WTC11 (cell line): ENCODE measurements at places on chromosomes 7 and 10.

- no peak for DNase-seq
Measured at GRCh38 chr7:94971051-94971867, 63.9 kb downstream of the PPP1R9A start.

DNA sequence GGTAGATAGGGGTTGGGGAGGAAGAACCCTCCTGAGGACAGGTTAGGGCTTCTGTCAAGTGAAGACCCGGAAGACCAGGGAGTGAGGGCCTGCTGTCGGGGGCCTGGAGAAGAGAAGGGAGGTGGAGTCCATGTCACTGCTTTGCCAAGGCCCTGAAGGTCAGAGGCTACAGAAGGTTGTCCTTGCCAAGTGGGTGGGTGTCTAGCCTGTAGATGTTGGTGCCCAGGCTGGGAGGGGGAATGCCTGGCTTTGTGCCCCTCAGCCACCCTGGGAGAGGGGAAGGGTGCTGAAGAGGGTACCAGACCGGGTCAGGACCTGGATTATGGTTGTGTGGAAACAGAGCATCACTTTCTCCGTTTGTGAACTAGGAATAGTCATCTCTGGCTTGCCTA lies 67.2 kb upstream of the AQP1 start:
- no peak for DNase-seq

DNA sequence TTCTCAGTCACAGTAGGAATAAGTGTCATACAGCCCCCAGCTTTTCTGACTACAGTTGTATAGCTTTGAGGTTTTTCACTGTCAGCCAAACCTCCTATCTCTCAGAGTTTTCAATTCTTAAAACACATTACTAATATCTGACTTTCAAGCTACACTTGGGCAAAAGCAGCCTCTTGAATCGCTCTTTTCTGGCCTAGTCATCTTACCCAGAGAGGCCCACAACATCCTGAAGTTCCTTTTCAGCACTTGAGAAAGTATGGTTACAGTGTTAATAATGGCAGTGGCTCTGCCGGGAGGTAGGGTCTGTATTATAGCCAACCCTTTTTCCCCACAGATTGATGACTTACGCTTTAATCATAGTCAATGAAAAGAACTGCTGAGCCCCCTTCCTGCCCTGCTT lies 181.0 kb downstream of the LRRC4 start:
- DNase-seq, result no peak

DNA sequence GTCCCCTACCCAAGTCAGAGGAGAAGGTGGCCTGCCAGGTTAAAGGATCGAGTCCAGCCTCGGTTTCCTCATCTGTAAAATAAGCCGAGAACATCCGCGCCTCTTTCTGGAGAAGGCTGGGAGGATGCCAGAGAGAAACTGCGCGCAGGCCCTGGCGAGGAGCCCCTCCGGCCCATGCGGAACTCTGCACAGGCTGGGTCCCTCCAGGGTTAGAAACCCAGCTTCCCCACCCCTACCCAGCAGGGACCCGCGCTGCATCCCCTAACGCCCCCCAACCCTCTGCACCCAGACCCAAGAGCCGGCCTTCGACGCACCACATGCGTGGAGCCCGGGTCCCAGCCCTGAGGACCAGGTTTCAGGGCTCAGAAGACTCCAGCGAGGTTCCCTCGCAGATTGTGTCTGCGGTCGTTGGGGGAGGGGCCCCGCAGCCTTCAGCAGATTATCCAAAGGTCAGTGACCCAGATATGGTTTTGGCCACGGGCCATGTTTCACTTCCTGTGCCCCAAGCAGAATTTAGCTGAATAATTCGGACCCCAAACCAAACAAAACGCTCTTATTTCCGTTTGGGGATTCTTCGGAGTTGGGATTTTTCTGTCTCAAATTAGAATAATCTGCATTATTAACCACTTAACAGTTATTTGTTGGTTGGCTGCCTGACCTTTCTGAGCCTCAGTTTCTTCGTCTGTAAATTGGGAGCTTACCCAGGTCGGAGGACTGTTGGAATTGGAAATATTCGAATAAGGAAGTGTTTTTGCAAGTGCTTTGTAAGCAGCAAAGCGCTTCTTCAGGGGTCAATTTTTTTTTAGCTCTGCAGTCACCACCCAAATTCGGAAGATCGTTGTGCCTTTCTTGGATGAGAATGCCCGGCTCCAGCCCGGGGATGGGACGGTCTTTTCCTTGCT lies 167.7 kb downstream of the UBE2H start:
- DNase-seq, result peak; percentile 32

DNA sequence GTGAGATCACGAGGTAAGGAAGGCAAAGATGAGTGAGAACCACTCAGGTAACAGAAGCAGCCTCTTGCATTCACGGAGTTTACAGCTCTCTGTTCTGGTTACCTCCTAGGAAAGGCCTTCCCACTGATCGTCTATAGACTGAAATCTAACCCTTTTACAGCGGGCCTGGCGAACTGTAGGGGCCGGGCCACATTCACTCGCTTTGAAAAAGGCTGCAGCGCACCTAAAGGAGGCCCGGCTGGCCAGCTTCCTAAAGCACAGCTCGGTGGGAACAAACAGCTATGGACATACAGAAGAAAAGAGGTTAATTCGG lies 565 bp downstream of the ATP5MK start:
- DNase-seq, result no peak

- no peak for DNase-seq
Measured at GRCh38 chr7:69204943-69205342, 393.3 kb upstream of the AUTS2 start.

DNA sequence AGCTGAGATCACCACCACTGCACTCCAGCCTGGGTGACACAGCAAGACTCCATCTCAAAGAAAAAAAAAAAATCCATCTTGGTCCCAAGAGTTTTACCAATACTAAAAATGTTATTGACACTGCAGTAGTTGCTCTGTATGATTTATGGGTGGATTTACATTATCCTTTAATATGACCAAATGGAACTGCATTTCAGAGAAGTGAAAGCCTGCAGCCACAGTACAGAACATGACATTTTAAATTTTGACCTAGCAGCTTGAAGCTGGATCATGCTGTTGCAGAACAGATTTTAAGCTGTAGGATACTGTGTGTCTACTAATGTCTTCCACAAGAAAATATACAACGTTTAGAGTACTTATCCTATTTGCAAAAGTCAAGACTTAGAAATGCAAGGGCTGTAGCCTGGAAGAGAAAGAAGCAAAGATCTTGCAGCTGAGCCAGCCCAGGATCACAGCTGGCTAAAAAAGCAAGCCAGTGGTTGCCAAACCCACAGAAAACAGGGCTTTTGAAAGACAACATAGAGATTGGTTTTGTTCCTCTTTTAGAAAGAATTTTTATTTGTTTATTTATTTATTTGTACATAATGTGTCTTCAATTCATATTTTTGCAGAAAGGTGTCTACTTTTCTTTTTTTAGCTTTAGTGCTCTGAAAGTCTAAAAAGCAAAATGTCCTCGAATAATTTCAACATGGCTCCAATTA lies 55.2 kb upstream of the WNT16 start:
- DNase-seq, result no peak

DNA sequence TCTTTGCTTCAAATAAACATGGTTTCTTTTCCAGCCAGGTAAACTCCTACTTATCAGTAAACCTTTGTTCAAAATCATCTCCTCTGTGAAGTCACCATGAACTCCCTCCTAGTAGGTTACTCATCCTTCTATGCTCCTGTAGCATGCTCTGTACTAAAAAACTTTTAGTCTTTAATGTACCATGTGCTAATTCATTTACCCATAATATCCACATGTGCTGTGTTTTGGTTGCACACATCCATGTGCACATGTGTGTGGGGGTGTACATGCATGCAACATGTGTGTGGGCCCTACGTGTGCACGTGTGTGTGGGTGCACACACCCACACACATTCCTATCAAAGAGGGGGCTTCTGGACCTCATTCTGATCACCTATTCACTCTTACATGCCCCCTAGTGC lies 259.9 kb upstream of the SP4 start:
- no peak for DNase-seq

GRCh38 chr7:42347616-42348015 lies 110.6 kb upstream of the GLI3 start:
- no peak for DNase-seq

- DNase-seq, result no peak
Measured at GRCh38 chr7:103094102-103094501, 19.2 kb downstream of the ARMC10 start.

DNA sequence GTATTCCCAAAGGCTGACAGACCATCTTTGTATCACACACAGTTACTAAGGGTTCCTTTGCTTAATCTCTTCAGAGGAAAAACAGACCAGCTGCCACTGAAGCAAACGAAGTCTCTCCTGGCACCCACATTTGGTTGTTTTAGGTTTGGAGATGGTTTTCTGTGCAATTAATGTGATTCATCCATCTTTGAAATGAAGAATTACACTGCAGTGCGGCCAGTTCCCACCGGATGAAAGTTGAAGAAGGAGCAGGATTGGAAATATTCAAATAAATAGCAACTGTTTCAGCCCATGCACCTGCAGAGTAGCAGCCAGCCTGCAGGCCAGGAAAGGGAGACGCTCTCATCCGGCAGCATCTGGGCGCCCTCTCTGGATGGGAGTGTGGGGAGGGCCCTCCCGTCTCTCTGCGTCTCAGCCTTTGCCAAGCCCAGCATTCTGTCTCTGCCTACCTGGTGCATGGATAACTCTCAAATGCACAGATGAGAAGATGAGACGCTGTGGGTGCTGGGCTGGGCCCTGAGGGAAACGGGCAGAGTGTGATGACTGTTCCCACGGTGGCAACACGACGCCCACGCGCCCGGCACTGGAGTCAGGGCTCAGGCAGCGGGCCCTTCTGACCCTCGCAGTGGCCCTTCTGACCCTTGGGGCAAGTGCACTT lies 214.0 kb downstream of the PTPRN2 start:
- no peak for DNase-seq

GRCh38 chr10:116891208-116891607 lies 41.9 kb downstream of the ENO4 start:
- DNase-seq, result no peak

DNA sequence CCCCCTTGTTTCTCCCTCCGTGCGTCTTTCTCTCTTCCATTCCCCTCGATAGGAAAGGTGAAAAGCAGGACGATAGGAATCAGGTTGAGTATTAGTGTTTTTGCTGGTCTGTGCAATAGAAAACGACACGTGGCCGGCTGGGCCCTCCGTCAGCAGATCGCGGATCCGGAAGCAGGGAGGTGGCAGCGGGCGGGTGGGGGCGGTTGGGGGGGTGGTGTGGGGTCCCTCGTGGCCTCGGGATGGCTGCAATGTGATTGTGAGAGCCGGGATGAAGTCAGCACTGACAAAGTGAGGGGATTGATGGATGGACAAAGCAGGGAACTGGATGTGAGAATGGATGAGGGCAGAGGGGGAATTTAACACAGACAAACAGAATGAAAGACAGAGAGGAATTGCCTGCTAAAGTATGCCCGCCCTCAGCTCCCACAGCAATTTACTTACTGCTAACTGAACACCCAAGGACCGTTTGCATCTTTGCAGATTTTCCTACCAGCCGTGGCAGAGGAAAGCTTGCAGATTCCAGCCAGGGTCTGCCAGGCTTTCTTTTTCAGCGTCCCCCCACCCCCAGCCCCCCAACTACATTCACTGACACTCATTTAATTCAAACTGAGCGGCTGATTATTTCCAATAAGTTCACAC lies 280.9 kb downstream of the LRMDA start:
- no peak for DNase-seq

GRCh38 chr10:99537989-99538917 lies 5.5 kb downstream of the NKX2-3 start:
- no peak for DNase-seq

- DNase-seq, result no peak
Measured at GRCh38 chr7:117819558-117819957, 53.7 kb downstream of the CTTNBP2 start.

- DNase-seq, result no peak
Measured at GRCh38 chr7:125383324-125383723, 453.7 kb upstream of the POT1 start.

- DNase-seq, result peak; percentile 17
Measured at GRCh38 chr10:7855205-7855604, 36.9 kb downstream of the TAF3 start.

DNA sequence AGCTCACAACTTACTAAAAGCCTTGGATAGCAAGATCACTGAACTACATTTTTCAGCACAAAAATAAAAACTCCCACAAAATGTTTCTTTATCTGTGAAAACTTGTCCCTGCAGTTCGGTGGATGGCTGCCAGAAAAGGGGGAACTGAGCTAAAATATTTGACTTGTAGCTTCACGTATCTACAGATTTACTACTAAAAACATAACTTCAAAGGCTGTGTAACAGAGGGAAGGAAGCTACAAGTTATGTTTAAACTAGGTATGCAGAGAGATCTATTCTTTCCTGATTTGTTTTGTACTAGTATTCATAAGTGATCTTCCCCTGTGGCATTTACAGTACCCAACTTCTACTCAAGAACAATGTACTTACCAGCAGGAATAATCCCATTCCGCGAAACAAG lies 25.1 kb downstream of the SGCE start:
- DNase-seq, result no peak

- no peak for DNase-seq
Measured at GRCh38 chr7:152872061-152872744, 112.7 kb downstream of the ACTR3B start.

GRCh38 chr10:15539262-15539661 lies 168.2 kb upstream of the FAM171A1 start:
- DNase-seq, result no peak

GRCh38 chr7:132367795-132368194 lies 208.5 kb downstream of the PLXNA4 start:
- no peak for DNase-seq

DNA sequence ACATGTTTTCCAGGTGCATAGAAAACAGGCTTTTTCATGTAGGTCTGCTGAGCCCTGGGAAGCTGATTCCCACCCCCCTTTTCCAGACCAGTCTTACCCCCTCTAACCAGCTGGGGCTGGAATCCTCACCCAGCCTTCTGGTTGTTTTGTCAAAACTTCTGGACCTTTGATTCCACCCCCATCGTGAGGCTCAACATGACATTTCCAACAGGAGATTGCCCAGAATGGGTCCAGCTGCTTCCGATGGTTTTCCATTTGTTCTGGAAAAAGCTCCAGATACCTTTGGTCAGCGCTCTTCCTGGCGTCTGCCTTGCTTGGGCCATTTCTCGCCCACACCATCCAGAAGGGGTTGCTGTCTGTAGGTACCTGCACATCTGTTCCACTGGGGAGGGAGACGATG lies 41.5 kb downstream of the MINDY4 start:
- no peak for DNase-seq

DNA sequence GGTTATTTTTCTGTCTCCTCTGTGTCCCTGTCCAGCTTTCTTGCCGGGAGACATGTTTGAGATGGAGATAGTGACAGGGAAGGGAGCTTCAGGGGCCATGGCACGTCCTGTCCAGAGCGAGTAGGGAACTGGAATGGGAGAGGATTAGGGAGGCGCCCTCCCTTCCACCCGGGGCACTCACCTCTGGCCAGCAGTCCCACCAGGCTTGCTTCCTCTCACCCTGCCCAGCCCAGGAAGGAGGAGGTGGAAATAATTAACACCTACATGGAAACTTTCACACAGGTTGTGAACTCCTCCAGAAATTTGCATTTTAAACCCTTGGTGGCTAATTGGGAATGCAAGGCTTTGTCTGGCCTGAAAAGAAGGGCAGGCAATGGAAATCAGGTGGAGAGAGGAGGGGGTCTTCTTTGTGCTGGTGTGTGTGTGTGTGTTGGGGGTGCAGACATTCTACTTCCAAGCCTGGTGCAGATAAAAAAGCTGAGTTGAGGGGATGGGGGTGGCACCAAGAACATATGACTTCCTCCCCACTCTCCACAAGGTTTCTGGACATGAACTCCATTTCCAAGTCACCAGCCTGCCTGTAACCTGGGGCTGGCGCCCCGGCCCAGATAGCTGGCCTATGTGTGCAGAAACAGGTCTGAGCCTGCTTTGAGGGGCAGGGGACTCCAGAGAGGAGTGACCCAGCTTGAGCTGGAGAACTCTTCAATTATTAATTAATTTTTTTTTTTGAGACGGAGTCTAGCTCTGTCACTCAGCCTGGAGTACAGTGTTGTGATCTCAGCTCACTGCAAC lies 199.4 kb downstream of the CYP26A1 start:
- peak; percentile 66 for DNase-seq

GRCh38 chr10:114933588-114933987 lies 4.4 kb upstream of the TRUB1 start:
- DNase-seq, result no peak
